Skeletal muscle cell (primary cell): ENCODE measurements at places on chromosomes 4 and X.
A peak's percentile ranks its signal among the peaks of the same experiment; 100 is the strongest.

GRCh38 chrX:110180928-110181310 is 137.0 kb downstream of the AMMECR1 start:
- peak; percentile 61 for DNase-seq

- DNase-seq = no peak
Observed at GRCh38 chr4:169987327-169988228, 38.6 kb downstream of the MFAP3L start.

GRCh38 chr4:41256131-41256739 is 493 bp upstream of the UCHL1 start:
- DNase-seq = peak; percentile 26

GRCh38 chr4:8939840-8940742 is 68.5 kb upstream of the HMX1 start:
- DNase-seq = no peak

GRCh38 chr4:15612136-15612535 is 43.0 kb downstream of the FBXL5 start:
- DNase-seq = no peak
